Ammon's horn (tissue), 1 donor: ENCODE measurements at places on chromosomes 2 and 18.
A peak's percentile ranks its signal among the peaks of the same experiment; 100 is the strongest.

DNA sequence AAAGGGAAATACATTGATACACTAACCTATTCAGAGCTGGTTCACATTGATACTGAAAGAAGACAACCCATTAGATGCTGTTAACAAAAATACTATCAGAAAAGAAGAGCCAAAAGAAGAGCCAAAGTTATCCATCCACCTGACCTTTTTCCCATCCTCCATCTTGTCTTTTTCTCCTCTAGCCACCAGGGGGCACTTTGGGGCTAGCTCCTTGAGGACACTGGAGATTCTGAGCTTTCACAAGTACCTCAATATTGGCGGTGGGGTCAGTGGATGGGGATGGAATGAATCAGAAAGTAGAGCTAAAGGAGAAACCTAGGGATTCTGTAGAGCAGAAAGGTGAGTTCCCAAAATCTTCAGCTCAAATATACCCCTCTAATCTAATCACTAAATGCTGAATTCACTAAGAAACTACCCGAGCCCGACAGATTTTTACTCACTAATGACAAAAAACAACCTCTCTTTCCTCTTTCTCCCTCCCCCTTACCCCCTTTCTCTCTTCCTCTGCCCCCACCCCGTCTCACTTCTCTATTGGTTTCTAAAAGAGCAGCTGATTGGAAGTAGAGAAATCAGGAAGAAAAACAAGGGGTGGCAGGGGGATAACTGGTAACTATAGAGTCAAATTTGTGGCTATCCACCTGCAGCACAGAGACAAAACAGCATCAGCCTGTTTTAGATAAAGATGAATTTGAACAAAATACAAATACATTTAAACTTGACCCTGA, 203.3 kb downstream of the TCF4 start:
- DNase-seq, result no peak

DNA sequence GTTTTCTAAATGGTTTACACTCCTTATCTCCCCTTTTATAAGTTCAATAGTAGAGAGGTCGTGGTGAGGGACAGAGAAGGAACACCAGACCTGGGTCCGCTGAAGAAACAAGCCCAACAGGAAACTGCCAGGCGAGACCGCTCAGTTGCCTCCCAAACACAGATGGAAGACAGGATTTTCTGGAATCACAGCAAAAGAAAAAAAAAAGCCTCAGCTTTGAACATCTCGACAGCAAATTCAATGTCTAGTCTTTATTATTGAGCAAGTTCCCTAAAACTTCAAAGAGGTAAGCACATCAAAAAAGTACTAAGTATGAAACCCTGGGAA, 33.5 kb upstream of the GNAL start:
- DNase-seq, result no peak

- DNase-seq, result no peak
These were observed 425.1 kb downstream of the RND3 start for GRCh38 chr2:150062416-150062815.

DNA sequence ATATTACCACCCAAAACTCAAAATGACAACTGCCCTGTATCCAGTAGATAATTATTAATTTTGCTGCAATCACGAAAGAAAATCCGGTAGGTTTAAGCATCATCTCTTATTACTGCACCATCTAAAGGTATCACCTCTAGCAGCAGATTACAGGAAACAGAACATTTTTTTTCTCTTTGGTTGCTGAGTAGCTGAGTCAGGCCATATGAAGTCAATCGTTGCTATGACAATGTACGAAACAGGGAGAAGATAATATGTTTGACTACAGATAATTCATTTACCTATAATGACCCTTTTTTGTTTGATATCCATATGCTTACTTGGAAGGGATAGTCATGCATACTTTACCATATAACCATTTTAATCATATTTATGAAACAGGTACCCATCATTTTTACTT, 831.6 kb upstream of the CHAC2 start:
- peak; percentile 7 for DNase-seq

DNA sequence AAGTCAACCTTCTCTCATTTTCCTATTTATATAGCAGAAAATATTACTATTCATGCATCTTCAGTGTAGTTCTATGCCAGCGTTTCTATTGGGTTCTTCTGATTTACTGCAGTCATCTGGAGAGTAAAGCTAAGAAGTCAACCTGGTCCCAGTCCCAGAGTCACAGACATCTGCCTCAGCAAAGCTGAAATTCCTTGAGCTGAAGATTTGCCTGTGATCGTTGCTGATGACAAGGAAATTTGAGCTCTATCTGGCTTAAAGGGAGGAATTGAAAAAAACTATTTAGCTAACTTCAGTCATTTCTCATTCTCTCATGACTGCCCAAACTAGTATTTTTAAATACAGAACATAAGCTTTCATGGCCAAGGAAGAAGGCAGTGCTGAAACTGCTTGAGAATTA, 45.7 kb downstream of the RND3 start:
- DNase-seq, result no peak

- no peak for DNase-seq
These were observed 16.1 kb downstream of the ACOXL start for GRCh38 chr2:110748489-110748867.

GRCh38 chr2:118784860-118785259, 62.6 kb downstream of the EN1 start:
- DNase-seq, result no peak
